ENCODE measurements at places on chromosomes 12 and 14.

DNA sequence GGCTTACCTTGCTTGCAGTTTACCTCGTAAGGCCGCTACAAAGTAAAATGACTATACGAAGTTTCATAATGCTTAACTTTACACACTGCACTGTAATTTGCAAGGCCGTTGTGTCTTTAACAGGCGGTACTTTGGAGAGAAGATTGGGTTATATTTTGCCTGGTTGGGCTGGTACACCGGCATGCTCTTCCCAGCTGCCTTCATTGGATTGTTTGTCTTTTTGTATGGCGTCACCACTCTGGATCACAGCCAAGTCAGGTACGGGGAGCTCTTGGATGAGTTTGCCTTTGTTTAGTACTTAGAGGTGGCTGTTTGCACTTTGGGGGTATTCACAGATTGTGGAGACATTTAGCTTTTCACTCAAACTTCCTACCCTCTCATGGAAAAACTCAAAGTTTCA, 167.8 kb downstream of the SLC5A8 start:
- DNase-seq, result no peak

GRCh38 chr14:58587271-58587670, 50.5 kb upstream of the DACT1 start:
- no peak for DNase-seq

DNA sequence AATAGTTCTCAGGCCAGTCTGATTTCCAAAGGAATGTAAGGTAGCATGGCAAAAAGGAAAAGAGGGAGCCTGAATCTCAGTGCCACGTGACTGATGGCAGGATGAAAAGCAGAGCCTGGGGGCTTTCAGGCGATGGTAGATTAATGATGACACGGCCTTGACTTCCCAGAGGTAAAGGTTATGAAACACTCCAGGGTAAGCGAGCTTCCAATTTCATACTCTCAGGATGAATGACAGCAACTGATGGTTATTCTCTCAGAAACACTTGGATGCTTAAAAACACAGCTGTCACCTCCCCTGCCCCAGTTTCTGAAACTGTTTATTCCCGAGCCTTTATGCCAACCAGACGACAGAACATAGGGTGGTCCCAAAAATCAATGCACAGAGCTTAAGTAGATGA, 28.8 kb downstream of the GDF11 start:
- no peak for DNase-seq

GRCh38 chr14:20602583-20602982, 11.4 kb upstream of the RNASE12 start:
- DNase-seq, result no peak

DNA sequence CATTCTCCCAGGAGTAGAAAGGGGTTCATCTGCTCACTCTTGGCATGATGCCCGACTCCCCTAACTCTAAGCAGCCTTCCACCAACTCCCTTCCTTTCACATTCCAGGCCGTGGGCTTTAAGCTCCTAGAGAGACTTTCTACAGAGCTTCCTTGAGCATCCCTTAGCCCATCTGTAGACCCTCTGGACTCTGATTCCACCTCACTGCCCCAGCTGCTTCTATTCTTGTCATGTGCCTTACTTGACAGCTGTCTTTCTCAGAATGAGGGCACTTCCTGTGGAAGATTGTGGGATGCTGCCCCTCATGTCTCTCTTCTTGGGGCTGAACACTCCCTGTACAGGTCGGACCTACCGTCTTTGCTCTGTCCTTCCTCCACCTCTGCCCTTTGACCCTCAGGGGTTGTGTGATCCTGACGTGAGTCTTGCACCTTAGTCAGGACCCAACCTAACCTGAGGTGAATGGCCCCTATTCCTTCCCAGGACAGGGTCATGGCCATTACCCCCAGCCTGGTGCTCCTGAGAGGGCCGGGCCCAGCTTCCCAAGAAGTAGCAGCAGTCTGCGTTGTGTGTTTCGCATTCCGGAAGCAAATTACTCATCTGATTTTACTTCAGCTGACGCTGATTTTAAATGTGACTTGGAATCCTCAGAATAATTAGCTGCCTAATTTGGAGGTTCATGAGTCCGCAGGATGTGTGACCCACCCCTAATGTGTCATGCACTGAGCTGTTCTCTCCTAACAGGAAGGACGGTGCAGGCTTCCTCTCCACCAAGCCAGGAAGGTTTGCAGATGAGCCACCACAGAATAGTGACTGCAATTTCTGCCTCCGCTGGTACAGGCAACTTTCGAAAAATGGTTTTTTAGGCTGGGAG, 2.7 kb upstream of the GALNT6 start:
- no peak for DNase-seq

DNA sequence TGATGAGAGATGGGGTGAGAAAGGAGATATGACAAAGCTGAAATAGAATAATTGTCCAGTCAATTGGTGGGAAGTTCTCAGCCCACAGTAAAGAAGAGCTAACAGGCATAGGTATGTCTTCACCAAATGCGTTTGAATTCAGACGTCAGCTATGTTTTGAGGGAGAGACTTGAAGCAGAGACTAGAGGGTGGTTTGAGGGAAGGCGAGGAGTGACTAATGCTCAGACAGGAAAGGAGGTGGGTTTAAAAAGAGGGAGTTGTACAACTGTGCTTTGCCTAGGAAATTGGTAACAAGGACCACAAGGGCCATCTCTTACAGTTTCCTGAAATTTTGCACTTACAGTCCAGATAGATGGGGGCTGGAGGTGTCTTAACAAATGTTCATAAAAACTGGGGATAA, 6.4 kb downstream of the JKAMP start:
- no peak for DNase-seq

DNA sequence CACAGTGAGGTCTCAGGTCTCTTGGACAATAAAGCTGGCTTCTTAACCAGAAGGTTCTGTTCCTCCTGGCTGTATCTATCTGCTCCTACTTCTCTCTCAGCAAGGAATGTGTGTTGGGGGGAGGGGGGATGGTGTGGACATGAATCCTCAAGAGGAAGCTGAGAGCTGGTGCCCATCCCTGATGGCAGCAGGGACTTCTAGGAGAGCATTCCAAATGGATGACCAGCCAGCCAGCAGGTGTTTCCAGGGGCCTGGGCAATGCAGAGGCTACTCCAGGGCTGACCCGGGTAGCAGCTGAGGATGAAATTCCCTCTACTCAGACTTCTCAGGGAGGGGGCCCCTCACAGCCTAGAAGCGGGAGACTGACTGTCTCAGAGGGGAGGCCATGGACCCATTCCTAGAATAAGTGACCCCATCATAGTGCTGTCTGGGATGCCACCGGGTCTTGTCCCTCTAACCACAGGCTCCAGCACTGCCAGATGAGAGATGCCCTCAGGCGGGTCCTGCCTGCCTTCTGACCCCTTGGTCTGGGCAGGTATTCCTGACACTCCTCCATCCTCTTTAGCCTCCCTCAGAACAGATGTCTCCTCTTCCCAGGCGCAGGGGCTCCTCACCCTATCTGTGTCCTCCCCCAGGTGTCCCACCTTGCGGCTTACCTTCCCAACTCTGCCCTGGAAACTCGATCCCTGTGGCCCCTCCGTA, 1.2 kb downstream of the RAB15 start:
- no peak for DNase-seq

DNA sequence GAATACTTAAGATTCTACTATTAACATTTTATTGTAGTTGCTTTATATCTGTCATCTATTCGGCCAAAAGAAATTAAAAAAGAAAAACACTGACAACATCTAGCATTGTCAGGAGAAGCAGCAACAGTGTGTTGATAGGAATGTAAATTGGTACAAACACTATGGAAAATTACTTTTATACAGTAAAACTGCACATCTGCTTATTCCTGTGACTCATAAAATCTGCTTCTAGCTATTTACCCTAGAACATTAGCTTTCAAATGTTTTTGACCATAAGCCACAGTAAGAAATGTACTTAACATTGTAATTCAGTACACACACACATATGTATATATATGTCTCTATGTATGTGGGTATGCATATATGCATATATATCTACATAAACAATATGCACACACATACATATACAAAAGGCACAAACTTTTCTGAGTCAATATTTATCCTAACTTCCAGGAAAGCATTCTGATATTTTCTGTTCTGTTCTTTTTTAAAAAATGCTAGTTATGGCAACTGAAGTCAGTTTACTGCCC, 278.9 kb upstream of the GARIN2 start:
- no peak for DNase-seq

- no peak for DNase-seq
These were observed 442.6 kb downstream of the GXYLT1 start for GRCh38 chr12:41701943-41702601.

GRCh38 chr12:78143717-78144116, 313.0 kb downstream of the NAV3 start:
- DNase-seq, result no peak

- no peak for DNase-seq
These were observed 105.2 kb upstream of the CDKN3 start for GRCh38 chr14:54291491-54292191.

GRCh38 chr14:75044322-75044721, 6.9 kb downstream of the MLH3 start:
- no peak for DNase-seq

DNA sequence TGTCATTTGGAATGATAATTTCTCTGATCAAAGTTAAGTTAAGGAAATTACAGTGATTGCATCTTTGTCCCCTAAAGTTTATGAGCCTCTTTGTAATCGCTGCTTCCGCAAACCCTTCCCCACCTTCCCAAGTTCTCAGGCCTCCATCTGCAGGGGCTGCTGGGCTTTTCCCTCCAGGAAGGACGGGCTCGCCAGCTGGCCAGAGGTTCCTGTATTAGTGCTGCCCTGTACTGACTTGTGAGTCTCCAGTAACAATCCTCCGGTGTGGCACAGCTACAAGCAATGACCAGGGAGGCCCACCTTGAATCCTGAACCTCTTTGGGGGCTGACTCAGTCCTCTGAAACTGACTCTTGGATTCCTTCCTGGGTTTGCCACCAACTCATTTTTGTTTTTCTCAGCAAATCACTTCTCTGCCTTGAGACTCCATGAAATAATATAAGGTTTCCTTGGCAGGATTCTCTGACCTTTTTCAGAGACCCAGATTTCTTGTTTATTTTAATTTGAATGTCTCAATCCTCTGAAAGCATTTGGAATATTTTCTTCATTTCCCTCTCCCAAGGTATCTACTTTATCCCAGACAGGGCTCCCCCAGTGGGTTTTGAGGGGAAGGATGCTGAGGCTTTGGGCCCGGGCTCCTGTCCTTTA, 398.6 kb downstream of the ZFP36L1 start:
- DNase-seq, result no peak

- DNase-seq, result no peak
These were observed 184.8 kb downstream of the ZFP36L1 start for GRCh38 chr14:68607867-68608573.

GRCh38 chr12:130831246-130831645, 7.8 kb downstream of the STX2 start:
- no peak for DNase-seq

DNA sequence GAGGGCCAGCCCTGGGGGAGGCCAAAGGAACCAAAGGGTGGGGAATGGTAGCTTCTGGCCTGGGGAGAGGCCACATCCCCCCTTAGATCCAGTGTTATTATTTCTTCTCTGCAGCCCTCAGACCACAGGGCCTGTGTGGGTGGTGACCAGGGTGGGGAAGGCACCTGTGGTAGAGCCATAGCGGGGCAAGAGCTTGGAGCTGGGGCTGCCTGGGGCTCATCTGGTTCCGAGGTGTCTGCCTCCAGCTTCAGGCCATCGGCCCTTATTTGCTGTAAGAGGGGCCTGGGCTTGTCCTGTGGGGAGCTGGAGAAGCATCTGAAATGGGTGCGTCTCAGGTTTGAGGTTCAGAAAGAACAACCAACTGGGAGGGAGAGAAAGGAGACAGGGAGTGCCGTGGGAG, 2.1 kb upstream of the B3GNT4 start:
- no peak for DNase-seq

- no peak for DNase-seq
These were observed 19.4 kb downstream of the PPP2R5C start for GRCh38 chr14:101780887-101781239.

- DNase-seq, result no peak
These were observed 21.8 kb downstream of the CHST11 start for GRCh38 chr12:104478396-104479122.

DNA sequence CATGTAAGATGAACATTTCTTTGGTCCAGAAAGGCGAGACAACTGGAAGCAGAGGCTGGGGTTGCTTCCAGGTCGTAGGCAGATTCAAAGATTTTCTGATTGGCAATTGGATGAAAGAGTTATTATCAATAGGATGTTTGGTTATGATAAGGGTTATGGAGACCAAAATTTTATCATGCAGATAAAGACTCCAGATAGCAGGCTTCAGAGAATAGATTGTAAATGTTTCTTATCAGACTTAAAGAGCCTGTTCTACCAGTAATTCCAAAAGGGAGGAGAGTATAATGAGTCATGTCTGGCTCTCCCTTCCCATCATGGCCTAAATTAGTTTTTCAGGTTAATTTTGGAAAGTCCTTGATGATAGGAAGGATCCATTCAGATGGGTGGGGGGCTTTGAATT, 55.6 kb downstream of the C14orf39 start:
- no peak for DNase-seq

GRCh38 chr12:52575256-52575655, 1.6 kb upstream of the KRT74 start:
- DNase-seq, result no peak

DNA sequence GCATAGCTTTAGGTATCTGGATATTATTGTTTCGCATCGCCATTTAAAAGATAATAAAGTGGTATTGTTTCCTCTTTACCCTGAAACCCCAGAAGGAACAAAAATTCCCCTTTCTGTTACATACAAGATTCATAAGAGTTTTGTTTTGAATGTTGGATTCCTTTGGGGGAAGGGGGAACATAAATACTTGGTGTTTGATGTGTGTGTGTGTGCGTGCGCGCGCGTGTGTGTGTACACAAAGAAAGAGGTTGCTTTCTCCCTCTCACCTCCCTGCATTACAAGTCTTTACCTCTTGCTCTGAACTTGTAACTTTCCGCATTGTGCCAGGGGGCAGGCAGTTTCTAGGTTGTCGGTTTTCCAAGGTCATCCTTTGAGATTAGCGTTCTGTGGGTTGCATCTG, 76.4 kb downstream of the GPATCH2L start:
- DNase-seq, result no peak

- DNase-seq, result no peak
These were observed 172.2 kb downstream of the NPAS3 start for GRCh38 chr14:33110737-33111443.

- DNase-seq, result no peak
These were observed 120.2 kb downstream of the CRACR2A start for GRCh38 chr12:3632754-3633153.

DNA sequence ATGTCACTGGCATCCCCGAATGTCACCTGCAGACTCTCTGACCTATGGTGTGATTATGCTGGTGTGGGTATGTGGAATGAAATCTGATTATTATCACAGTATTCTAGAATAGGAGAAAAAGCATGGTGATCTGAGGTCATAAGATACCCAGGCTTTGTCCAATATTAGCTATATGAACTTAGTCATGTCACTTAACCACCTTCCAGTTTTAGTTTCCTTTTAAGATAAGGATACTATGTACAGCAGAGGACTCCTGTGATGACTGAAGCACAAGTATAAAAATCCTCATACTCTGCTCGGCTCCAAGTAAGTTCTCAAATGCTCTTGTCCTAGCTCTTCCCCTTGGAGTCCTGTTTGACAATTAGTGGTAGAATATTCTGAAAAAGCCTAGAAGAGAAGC, 2.8 kb downstream of the GNS start:
- no peak for DNase-seq

Measured in right renal pelvis (tissue), 4 donors.